ENCODE measurements at places on chromosomes 11 and 22.

DNA sequence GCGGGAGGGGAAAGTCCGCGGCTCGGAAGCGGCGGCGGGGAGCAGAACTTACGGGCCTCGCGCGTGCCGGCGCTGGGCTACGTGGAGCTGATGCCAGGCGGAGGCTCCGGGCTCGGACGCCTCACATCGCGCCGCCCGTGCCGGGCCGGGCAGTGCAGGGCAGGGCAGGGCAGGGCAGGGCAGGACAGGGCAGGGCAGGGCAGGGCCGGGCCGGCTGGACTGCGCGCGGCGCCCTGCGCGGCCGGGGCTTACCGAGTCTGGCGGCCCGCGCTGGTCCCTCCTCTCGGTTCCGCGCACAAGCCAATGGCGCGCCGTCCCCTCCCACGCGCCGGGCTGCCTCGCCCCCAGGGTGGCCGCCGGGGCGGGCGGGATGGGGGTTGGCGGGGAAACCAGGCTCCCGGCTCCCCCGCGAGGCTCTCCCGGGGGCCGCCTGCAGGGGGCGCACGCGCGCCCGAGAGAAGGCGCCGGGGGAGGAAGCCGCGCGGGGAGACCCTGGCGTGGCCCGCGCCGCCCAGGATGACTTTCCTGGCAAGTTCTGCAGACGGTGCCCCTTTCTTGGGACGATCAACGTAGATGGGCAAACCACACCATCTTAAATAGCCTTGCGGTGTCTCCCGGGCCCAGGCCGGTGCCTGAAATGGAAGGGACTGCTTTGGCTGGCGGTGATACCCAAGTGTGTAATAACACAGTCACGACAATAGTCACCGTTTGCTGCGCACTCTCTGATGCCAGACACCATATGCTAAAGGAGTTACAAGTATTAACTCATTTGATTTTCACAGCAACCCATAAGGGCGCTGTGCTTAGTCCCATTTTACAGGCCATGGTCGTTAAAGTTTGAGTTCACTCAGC, at the start of gene TP53I11:
TSS of gene TP53I11 (minus strand) at position 259 of the 852 bp plus-strand sequence. CDS start 12,548 bp downstream, outside the sequence.
- DNase-seq: peak; percentile 89

- DNase-seq: peak; percentile 59
These were observed 1.5 kb downstream of the ANO9 start for GRCh38 chr11:440065-441042.

- DNase-seq: no peak
These were observed 17.4 kb downstream of the BMAL1 start for GRCh38 chr11:13294771-13295579.

GRCh38 chr11:30605036-30605605, 19.0 kb upstream of the MPPED2 start:
- no peak for DNase-seq

- DNase-seq: no peak
These were observed 19.4 kb downstream of the RPS6KA4 start for GRCh38 chr11:64378335-64378880.

DNA sequence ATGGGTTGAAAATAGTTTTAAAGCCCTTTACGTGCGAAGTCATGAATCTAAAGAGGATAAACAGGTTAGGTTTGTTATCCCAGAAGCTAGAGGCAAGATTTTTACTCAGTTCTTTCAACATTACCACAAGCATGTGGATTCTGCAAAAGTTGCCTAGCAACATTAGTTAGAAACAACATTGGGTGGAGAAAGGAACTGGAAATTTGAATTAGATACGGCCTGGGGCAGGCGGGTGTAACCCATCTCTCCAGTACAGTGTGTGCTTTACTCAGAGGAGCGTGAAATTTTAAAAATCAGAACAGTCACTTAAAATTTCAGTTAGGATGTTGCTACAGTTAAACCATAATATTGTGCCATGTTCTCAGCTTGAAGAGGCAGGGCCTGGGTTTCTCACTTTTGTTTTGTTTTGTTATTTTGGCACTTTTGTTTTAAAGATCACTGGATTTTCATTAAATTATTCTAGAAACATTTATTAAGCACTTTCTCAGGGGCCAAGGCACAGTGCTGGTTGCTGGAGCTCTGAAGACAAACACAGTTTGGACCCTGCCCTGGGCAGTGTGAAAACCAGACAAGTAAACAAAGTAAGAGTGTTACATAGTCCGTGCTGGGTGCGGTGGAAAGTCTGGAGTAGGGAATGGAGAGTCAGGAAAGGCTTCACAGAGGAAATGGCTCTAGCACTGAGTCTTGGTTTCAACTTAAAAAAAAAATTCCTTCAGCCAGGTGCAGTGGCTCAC, 4.4 kb upstream of the WEE1 start:
- peak; percentile 24 for DNase-seq

DNA sequence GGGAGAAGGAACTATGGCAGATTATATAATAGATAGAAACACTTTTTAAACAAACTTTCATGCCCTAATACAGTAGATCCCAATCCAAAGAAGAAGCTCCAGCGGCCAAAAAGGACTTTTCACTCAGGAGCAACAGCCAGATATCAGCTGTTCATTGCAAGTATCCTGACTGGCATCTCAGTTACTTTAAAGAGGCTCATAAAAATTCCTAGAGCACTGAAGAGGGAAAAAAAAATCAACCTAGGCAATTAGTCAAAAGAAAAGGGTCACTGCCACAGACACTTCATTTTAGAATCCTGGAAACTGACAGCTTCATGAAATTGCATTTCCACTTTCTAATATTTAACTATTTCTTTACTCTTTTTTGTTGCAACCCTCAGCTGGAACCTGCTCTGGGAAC, 170.6 kb upstream of the SOX6 start:
- no peak for DNase-seq

DNA sequence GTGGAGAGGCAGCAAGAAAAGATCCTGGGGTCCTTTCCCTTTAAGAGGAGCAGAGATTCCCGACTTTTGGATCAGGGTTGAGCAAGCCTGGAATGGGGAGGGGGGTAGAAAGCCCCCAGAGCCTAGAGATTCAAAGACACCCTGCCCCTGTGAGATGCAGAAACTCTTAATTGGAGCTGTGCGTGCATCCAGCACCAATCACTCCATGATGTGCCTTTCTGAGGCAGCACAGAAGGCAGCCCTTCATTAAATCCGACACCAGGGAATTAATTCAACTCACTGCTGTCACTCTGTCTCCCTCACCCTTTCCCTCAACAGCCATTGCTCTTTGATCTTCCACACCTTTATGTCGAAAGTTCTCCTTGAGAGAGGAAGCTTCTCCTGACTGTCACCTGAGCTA, 43.0 kb downstream of the DSCAML1 start:
- DNase-seq: no peak

DNA sequence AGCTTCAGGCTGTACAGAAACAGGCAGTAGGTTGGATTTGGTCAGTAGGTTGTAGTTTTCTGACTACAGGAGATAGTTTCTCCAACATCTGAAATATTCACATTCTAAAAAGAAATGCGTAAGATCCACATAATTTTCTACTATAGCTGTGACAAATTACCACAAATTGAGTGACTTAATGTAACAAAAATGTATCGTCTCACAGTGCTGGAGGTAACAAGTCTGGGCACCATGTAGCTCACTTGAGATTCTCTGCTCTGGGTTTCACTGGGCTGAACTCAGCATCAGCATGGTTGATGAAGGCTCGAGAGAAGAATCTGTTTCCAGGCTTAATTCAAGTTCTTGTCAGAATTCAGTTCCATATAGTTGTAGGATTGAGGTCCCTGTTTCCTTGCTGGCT, 350.9 kb upstream of the CCDC179 start:
- DNase-seq: no peak

- DNase-seq: no peak
These were observed 10.0 kb downstream of the MED15 start for GRCh38 chr22:20517422-20517821.

GRCh38 chr11:113880971-113881370, 5.6 kb upstream of the USP28 start:
- no peak for DNase-seq

GRCh38 chr22:49660321-49660720, 167.4 kb downstream of the BRD1 start:
- DNase-seq: no peak

- DNase-seq: no peak
These were observed 121.0 kb downstream of the BUD13 start for GRCh38 chr11:116651737-116652237.

GRCh38 chr22:39985383-39986035, 9.2 kb upstream of the FAM83F start:
- DNase-seq: no peak

DNA sequence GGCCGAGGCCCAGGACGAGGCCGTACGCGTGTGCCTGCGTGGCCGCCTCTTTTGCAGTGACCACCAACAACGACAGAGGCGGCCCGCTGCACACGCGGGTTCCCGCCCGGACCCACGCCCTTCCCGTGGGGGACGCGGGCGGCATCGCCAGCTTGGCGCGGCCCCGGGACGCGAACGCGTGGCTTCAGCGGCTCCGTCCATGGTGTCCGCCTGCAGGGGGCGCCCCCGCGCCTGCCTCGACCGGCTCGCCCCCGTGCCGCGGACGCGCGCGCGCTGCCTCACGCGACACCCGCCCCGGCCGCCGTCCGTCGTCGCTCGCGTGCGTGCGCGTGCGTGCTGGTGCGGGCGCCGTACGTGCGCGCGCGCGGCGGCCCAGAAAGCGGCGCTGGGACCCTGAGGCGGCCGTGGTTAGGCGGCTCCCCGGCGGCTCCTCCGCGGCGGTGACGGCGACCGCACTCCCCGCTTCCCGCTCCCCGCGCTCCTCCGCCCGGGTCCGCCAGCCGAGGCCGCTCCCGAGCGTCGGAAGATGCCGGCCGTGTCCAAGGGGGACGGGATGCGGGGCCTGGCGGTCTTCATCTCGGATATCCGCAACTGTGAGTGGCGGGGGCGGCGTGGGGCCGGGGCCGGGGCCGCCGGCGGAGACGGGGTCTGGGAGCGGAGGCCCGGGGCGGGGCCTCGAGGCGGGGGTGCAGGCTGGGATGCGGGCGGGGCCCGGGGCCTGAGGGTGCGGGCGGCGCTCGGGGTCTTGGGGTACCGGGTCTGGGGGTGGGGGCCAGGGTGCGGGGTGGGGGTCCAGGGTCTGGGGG, at the start of gene AP2A2:
TSS of gene AP2A2 (plus strand) at position 375 of the 806 bp plus-strand sequence. CDS start at position 527, 152 bp downstream.
- DNase-seq: peak; percentile 95

- no peak for DNase-seq
These were observed 502.4 kb downstream of the MIAT start for GRCh38 chr22:27159716-27160295.

GRCh38 chr11:63227521-63228107, 15.8 kb downstream of the SLC22A25 start:
- no peak for DNase-seq

GRCh38 chr11:65204646-65205601, 23.2 kb downstream of the CAPN1 start:
- DNase-seq: peak; percentile 44

DNA sequence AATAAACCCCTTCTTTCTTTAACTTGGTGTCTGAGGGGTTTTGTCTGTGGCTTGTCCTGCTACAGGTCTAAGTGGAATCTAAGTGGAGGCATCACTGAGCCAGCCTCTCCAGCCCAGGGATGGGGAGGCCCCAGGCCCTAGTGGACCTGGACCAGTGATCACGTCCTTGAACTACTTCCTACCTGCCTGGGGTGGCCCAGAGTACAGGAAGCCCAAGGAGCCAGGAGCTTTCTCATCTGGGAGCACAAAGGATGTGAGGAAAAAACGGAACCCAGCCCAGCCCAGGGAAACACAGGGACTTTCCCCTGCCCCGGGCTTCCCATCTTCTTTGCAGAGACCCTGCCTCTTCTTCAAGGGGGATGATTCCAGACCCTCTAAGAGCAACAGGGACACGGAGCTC, 3.5 kb upstream of the CD5 start:
- DNase-seq: no peak

GRCh38 chr11:96658436-96658835, 268.6 kb downstream of the JRKL start:
- DNase-seq: no peak

GRCh38 chr11:8775734-8776133, 93.1 kb downstream of the RPL27A start:
- DNase-seq: no peak

- peak; percentile 16 for DNase-seq
These were observed 268.6 kb upstream of the PDGFD start for GRCh38 chr11:104432526-104432925.

DNA sequence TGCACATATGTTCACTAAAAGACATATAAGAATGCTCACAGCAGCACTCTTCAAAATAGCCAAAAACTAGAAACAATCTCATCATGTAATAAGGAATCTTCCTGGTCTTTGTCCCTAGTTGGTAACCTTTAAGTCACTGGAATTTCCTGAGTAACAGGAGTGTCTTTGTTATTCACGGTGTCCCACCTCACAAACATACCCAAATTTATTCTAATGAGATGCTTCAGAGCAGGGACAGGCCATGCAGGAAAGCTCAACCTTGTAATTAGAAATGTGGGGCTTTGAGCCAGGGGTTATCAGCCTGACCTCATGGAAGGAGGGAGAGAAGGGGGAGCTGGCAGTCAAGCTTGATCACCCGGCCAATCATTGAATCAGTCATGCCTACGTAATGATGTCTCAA, 40.3 kb upstream of the NFRKB start:
- DNase-seq: no peak

- DNase-seq: no peak
These were observed 23.1 kb downstream of the TMPRSS13 start for GRCh38 chr11:117906126-117906525.

GRCh38 chr11:48064306-48064705, 83.9 kb downstream of the PTPRJ start:
- DNase-seq: no peak

GRCh38 chr11:5007561-5007960, 12.9 kb downstream of the OR51L1 start:
- peak; percentile 20 for DNase-seq

- DNase-seq: no peak
These were observed 145.2 kb downstream of the DBX1 start for GRCh38 chr11:20015101-20015500.

DNA sequence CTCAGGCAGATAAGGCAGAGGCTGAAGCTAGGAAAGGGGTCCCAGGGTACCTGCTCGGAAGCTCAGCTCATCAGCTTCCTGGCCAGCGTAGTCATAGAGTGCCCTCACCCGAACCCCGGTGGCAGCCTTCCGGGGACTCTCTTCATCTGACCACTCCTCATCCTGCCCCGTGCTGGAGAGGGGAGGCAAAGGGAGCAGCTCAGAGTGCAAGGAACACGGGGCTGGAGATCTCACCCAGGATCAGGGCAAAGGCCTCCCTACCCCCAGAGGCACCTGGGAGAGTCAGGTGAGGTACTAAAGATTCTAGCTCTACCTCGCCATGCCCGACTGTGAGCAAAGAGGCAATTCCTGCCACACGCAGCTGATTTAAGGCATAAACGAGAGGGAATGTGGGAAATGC, 1.6 kb upstream of the ARFGAP2 start:
- DNase-seq: no peak

DNA sequence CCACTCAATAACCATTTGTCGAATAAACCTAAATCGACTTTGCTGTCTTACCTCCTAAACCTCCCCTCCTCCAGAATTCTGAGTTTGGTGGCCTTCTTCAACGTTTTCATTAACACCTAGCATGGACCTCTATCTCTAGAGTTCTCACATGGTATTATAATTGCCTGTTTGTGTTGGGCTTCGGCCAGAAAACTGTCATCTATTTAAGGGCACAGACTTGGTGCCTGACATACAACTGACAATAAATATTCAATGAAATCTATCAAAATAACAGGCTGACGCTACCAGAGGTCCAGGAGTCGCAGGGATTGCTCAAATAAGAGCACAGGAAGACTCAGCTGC, 687 bp downstream of the ALKBH8 start:
- no peak for DNase-seq

- no peak for DNase-seq
These were observed 6.0 kb downstream of the VSIG2 start for GRCh38 chr11:124745835-124746620.

- no peak for DNase-seq
These were observed 19.2 kb upstream of the ADSL start for GRCh38 chr22:40326905-40327735.
